ENCODE measurements at places on chromosomes 4 and X.

GRCh38 chr4:66636349-66636748, 909.0 kb downstream of the CENPC start:
- DNase-seq, result no peak

- no peak for DNase-seq
Observed at GRCh38 chrX:120647127-120647526, 17.3 kb upstream of the C1GALT1C1 start.

- DNase-seq, result no peak
Observed at GRCh38 chr4:52883183-52883621, 21.1 kb downstream of the RASL11B start.

GRCh38 chr4:169246279-169246678, 24.5 kb downstream of the SH3RF1 start:
- no peak for DNase-seq

GRCh38 chr4:133869486-133869885, 332.1 kb downstream of the PABPC4L start:
- DNase-seq, result no peak

Measured in hematopoietic multipotent progenitor cell treated with erythropoietin and hydrocortisone succinate and interleukin-3 and kit ligand, for 8 days (in vitro differentiated cells).